Lung microvascular endothelial cell (primary cell): ENCODE measurements at places on chromosomes 4 and X.

DNA sequence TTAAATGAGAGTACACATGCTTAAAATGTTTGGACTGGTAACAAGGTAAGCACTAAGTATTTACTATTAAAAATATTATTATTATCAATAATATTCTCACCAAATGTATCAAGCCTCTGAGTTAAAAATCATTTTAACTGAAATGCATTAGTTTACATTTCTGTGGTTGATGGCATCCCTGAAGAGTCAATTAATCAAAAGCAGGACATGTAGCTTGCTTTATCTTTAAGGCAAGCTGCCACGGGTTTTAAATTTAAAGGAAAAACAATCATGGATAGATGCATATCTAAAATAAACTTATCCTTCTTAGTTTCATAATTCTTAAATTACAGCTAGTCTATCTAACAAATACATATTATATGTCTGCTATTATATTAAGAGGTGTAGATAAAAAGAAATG lies 584.8 kb upstream of the INTU start:
- no peak for DNase-seq

DNA sequence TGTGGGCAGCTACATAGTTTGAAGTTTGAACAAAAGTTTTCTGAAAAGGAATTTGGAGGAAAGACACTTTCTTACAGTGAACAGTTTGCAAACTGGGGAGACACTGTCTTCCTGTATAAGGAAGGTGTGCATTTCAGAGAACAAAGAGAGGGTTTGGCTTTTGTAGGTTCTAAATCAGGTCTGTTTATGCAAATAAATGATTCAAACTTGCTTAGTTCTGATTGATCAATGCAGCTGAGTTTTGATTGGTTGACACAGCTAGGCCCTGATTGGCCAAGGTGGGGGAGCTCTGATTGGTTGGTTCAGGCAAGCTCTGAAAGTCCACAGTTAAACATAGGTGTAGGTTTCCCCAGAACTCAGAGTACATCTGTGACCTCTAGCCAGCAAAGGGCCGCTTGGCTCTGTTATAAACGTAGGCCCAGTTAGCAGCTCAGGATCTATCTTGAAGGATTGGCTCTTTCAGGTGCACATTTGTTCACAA lies 63.0 kb upstream of the ENPP6 start:
- DNase-seq, result no peak

GRCh38 chrX:119646515-119646914 lies 40.3 kb upstream of the NKRF start:
- DNase-seq, result no peak

GRCh38 chrX:149504226-149504914 lies 736 bp downstream of the IDS start:
- DNase-seq, result peak; percentile 12

DNA sequence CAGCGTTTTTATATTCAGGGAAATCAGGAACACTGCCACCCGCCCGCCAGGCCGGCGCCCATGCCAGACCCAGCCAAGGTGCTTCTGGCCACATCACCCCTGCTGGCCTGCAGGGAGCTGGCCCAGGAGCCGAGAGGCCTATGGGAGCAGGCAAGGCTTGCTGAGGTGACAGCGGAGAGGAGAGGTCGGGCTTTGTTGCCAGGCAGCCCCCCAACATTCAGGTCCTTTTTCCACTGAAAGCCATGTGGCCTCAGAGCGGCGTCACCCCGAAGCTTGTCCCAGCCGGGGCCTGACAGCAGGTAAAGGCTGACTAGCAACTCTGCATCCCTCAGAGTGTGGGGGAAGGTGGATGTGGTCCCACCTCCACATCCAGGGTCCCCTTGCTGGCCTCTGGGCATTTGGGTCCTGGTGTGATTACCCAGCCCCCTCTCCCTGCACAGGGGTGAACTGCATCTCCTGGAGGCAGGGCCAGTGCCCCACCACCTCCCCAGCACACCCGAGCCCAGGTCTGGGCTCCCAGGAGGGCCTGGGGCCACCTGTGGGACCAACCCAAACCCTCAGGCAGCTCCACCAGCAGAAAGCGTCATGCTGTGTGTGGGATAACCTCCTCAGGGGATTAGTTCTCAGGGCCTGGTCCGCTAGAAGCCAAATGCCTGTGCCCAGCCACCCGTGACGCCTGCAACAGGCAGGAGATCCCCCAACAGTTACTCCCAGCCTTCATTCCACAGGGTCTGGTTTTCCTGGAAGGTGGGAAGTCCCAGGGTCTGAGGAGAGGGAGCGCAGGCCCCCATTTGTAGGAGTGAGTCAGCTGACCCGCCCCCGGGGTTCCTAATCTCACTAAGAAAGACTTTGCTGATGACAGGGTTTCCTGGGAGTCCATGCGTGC lies at the start of gene PDE6B:
TSS of gene PDE6B (plus strand) at position 869 of the 886 bp plus-strand sequence. CDS start 54 bp downstream, outside the sequence.
- DNase-seq, result no peak

- DNase-seq, result no peak
Observed at GRCh38 chr4:175127314-175127713, 209.2 kb downstream of the ADAM29 start.

DNA sequence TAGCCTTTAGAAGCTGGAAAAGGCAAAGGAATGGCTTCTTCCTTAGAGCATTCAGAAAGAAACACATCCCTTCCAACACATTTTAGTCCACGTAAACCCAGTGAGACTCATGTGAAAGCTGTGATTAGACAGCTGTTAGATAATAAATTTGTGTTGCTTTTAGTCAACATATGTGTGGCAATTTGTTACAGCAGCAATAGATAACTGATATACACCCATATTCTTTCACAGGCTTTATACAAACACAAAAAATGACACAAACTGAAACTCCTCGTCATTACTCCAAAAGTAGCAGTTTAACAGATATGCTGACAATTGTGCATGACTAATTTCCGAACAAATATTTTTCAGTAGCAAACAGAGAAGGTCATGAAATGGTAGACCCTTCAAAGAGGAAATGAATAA lies 65.3 kb downstream of the ANTXR2 start:
- peak; percentile 62 for DNase-seq

DNA sequence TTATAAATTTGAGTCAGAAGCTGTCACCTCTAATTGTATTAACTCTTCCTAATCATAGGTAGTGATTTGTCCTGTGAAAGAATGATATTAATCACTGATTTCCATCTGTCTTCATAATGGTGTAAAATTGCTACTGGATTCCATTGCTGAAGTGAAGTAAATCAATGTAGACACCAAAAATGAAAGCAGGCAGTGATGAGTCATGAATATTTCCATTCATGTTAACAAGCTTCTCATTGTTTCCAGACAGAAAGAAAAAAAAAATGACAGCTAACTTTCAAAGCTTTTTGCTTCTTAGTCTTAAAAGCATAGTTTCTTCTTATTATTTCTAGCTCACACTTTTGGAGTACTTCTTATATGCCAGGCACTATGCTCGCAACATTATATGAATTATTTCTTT lies 21.5 kb downstream of the FAM114A1 start:
- DNase-seq, result peak; percentile 90

DNA sequence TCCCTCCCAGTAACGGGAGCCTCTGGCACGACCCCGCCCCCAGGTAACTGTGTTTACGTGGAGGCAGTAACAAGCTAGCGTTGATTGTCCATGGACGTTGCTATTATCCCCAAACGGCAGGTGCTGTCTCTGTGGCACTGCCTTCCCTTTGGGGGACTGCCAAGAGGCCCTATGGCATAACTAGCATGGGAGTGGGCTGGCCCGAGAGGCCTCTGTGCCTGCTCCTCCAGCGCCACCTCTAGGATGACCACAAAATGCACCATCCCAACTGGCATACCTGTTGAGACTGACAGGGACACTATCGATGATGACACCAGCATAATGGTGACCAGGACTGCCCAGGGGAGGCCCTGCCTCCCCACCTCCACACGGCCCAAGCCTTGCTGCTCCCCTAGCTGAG lies 1.5 kb downstream of the SRPK3 start:
- DNase-seq, result peak; percentile 23

GRCh38 chr4:82104578-82104977 lies 269.2 kb downstream of the HNRNPD start:
- no peak for DNase-seq

DNA sequence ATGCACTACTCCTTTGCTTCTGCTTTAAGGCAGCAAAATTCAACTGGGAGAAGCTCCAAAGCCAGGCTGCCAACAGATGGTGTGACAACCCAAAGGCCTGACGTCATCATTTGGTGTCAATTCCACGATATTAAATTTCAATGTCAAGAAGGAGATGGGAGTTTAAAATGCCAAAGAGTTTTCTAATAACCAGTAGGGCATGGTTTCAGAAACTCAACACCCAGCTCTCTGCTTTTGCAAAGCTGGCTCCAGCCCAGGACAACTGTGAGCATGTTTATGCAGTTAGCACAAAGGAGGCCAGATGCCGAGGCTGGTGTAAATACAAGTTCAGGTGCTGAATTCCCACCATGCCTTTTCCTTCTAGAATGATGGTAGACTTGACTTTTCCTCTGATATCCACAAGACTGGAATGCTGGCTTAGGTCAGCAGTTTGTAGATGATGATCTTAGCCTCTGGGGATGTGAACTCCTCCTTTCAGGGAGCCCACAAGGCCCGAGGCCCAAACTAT lies 67.3 kb downstream of the AFAP1 start:
- no peak for DNase-seq

DNA sequence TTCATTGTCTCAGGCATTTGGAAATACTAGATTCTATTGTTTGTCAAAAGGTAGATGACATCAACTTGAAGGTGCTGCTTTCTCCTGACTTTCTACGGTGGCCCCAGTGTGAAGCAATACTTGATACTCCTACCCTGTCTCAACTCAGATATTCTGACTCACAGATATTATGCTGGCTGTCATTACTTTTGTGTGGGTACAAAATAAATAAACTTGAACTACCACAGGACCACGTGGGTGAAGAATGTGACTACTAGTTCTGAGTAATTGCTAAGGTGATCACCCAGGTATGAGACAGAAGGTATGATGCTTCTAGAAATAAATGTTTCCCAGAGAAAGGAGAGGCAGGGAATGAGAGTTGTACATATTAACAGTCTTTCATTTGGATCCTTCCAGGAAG lies 275.3 kb upstream of the SPOCK3 start:
- no peak for DNase-seq

GRCh38 chr4:152480901-152481300 lies 55.0 kb downstream of the FBXW7 start:
- DNase-seq, result no peak

- DNase-seq, result no peak
Observed at GRCh38 chrX:71909956-71910355, 689 bp upstream of the NHSL2 start.

- no peak for DNase-seq
Observed at GRCh38 chrX:35115205-35115604, 172.6 kb downstream of the FAM47B start.

DNA sequence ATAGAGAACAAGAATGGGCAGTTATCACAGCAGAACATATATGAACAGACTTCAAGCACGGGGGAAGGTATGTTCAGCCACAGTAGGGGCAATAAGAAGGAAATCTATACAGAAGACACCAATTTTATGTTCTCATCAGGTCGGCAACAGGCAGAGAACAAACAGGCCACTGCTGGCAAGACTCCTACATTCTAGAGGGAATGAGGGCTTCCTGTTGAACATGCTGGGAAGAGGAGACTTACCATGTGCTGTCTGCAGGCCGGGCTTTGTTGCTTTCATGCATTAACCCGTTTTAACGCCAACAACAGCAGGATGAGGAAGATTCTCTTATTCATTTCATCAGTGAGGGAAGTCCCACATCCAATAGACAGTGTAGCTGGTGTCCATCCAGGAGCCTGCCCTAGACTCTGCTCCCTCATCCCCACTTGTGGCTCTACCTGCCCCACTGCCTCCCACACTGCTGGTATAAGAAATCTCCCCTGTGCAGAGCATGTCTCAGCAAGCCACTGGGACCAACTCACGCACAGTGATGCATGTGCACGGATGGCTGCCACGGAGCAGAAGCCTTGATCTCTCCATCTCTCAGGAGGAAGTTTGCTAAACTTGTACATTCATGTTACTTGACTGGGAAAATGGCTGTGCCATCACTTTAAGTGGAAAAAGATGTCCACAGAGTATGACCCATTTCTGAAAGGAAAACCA lies 84.5 kb downstream of the ACOX3 start:
- peak; percentile 47 for DNase-seq

DNA sequence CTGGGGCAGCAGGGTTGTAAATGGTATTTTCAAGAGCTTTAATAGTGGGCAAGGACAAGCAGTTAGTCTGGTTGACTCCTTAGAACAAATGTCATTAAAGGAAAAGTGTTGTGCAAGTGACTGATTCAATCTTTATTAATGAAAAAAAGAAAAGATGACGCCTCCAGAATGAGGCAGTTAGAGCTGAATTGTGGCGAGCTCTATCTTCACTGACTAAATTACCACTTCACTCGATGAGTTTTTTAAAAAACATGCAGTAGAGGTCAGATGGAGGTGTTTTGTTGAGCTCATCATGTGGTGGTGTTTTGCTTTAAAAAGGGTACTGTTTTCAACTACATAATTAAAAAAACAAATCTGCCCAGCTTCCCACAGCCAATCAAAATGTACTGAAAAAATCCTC lies 28.1 kb upstream of the TENM3 start:
- no peak for DNase-seq

- no peak for DNase-seq
Observed at GRCh38 chrX:125744914-125745313, 421.2 kb downstream of the DCAF12L2 start.

DNA sequence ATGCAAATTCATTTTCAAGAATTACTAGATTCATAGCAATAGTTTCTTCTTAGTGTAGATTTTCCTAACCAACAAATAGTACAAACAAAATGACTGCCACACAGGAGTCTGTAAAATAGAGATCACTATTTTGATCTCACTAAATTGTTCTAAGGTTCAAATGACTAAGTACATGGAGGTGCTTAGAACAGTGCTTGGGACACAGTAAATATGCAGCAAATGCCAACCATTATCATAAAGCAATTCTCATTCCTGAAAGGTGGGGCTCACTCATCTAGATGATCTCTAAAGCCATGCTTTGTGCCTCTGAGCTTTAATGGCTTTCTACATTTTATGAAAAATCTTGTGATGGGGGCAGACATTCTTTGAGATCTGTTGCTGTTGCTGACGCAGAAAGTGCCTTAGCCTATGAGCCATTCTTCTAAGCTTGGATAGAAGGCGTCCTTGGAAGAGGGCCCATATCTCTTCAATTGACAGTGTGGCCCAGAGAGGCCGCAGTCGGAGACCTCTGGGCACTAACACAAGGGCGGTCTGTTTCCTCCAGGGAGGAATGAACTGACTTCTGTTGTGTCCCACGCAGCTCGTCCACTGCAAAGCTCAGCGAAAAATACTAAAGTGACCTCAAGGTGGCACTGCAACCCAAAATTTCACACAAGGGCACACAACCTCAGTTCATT lies 23.5 kb downstream of the TLR10 start:
- peak; percentile 67 for DNase-seq

DNA sequence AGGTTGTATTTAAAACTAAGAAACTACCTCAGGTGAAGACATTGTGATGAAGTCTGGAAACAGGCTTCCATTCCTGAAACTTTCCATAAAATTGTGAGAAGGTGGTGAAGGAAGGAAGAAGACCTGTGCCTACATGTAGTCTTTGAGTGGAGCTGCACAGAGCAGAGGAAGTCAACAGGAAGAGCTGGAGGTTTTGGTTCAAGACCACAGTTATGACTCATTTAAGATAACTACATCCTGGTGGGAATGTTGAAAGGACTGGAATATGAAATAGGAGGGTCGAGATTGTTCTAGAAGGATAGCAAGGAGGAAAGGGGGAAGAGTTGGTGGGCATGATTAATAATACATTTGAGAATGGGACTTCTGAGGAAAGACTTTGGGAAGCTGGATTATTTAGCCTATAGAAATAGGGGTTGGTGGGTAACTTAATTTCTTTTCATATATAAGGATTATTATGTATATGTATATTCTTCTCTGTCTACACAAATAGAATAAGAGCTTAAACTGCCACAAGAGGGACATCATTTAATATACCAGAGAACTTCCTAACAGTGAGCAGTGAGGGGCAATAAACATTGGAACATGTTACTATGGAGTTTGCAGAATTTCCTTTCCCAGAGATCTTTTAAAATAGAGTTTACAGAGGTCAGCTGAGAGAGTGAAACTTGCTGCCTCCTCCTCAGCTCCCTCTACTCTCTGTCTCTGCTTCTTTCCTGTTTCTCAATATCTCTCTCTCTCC lies 23.5 kb downstream of the AWAT2 start:
- peak; percentile 61 for DNase-seq
